ENCODE measurements at places on chromosomes 5 and 9.

GRCh38 chr9:127825319-127826051 is 22.8 kb downstream of the FPGS start:
- DNase-seq = no peak

DNA sequence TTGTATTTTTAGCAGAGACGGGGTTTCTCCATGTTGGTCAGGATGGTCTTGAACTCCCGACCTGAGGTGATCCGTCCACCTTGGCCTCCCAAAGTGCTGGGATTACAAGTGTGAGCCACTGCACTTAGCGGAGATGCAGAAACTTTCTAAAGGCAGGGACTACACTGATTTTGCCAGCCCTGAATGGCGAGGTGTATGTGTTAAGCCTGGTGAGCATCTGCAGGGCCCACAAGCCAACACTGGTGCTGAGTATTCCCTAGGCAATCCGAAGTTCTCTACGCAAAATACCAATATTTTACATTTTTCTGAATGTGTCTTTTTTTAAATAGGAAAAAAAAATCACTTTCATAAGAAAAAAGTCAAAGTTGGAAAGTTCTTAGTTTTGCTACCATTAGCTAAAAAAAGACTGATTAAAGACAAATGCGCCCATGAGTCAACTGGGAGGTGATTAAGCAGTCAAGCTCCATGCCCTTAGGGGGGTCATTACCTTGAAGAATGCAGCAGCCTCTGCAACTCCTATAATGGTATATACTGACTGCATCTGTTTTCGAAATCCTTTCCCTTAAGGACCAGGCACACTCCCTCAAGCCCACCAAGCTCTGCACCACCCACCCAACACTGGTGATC is 502.8 kb downstream of the BNC2 start:
- DNase-seq = no peak

GRCh38 chr9:134892820-134893420 is 12.3 kb downstream of the FCN2 start:
- DNase-seq = peak; percentile 8

GRCh38 chr5:9782826-9783560 is 152.8 kb upstream of the TAS2R1 start:
- no peak for DNase-seq

DNA sequence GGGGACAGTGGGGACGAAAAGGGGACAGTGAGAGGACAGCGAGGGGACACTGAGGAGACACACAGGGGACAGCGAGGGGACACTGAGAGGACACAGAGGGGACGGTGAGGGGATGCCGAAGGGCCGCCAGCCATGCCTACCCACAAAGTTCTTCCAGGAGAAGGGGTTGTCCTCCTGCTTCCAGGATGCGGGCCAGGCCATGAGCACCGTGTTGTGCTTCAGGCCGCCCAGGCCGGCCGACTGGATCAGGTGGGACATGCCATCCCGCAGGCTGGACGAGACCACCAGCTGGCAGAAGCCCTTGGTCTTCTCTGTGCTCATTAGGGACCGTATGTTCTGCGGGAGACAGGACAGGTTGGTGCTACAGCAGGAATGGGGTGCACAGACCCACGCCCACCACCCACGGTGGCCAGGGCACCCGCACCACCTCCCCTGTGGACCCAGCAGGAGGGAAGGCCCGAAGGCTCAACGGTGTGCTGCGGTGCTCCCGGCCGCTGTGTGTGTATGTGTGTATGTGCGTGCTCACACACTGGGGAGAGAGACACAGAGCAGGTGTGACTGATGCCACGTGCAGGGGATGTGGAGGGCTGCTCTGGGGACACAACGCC is 46.6 kb downstream of the SLC12A7 start:
- no peak for DNase-seq

DNA sequence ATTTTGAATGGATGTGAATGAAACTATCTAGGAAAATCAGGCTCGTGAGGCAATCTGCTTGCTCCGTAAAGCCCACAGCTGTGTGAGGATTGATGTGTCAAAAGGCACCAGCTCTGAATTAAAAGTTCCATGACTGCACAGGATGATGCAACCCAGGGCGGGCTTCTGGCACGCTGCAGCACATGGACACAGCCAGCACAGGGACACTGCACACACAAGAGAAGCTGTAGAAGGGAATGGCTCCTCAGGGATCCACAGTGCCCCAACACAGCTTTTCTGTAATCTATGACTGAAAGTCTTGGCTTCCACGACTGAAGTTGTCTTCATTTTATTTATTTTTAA is 151.0 kb downstream of the GCNT1 start:
- no peak for DNase-seq

GRCh38 chr5:350355-350754 is 28.8 kb downstream of the AHRR start:
- no peak for DNase-seq

GRCh38 chr9:109887079-109887478 is 107.1 kb downstream of the PALM2AKAP2 start:
- no peak for DNase-seq

- DNase-seq = no peak
Measured at GRCh38 chr5:156402387-156402921, 75.5 kb downstream of the SGCD start.

DNA sequence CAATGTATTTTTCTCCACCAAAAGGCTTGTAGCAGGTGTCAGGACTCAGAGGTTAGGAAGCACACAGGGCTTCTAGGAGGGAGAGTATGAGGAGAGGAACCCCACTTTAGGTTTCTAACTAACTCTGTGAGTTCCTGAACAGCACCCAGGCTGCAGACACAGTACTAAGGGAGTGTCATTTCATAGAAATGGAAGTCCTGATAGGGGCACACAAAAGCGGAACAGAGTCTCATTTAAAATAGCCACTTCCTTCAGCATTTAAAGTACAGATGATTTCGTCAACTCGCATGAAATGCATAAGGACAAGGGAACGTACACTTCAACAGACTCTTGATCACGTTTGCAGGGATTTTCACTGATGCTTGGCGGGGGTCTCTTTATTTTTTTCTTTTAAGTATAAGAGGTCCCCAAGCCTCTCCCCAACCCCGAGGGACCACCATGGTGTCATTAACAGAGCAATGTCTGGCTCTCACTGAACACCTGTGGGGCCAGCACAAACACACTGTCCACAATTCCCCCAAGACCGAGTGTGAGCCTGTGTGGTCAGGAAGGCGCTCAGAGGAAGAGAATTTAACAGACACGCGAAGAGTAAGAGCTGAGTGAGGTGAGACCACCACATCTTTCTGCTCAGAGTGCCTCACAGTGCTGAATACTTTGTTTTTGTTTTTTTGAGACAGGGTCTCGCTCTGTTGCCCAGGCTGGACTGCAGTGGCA is 82.3 kb downstream of the SECISBP2 start:
- no peak for DNase-seq

- DNase-seq = no peak
Measured at GRCh38 chr9:113587471-113588031, 124.0 kb downstream of the RGS3 start.

GRCh38 chr9:89364666-89365531 is 46.6 kb downstream of the SECISBP2 start:
- DNase-seq = no peak

DNA sequence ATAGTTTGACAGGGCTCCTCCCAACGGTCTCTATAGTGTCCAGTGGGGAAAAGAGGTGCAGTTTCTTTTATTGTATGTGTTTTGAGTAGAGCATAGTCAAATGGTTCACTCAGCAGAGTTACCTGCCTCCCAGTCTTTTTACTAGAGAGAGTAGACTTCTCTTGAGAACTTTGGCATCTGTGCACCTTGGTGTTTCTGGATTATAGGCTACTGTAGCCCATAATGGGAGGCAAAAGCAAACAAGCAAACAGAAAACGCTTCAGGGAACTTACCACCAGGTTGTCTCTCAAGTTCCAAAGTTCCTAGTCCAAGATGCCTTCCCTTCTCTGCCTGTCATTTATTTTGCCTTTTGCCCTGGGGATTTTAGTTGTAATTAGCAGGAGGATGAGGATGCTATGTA is 26.2 kb downstream of the INVS start:
- no peak for DNase-seq

DNA sequence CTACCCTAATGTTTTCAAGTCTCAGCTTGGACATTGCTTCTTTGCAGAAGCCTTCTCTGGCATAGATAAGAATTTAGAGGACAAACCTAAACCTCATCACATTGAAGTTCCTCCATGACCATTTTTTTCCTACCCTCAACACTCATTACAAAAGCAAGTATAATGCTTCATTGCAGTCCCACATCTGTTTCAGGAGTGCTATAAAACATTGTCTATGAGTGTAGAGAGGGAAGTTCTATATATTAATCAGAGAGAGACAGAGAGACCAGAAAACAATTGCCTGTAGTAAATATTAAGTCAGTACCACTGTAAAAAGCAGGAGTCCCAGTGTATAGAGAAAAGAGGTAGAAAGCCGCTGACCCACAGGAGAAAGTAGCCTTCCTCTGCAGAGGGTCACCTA is 149.7 kb downstream of the PRELID2 start:
- DNase-seq = no peak

- DNase-seq = no peak
Measured at GRCh38 chr5:71893451-71893850, 174.4 kb downstream of the CARTPT start.

GRCh38 chr9:93287593-93287992 is 103.7 kb downstream of the WNK2 start:
- DNase-seq = no peak

DNA sequence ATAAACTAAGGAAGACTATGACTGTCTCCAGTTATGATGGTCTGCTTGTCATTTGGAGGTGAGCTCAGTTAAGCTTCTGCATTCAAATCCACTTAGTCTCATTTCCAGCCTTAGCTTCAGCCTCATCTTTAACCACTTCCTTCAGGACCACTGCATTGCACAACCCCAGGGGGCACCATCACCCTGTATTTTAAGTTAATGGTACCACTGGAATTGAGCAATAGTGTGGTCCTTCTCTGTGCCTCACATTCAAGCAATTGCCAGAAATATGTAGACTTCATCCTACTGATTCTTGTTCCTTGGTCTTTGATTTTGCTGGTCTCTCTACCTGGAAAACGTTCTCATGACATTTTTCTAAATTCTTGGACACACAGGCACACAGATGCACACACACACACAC is 131.5 kb upstream of the PTPN3 start:
- DNase-seq = no peak

DNA sequence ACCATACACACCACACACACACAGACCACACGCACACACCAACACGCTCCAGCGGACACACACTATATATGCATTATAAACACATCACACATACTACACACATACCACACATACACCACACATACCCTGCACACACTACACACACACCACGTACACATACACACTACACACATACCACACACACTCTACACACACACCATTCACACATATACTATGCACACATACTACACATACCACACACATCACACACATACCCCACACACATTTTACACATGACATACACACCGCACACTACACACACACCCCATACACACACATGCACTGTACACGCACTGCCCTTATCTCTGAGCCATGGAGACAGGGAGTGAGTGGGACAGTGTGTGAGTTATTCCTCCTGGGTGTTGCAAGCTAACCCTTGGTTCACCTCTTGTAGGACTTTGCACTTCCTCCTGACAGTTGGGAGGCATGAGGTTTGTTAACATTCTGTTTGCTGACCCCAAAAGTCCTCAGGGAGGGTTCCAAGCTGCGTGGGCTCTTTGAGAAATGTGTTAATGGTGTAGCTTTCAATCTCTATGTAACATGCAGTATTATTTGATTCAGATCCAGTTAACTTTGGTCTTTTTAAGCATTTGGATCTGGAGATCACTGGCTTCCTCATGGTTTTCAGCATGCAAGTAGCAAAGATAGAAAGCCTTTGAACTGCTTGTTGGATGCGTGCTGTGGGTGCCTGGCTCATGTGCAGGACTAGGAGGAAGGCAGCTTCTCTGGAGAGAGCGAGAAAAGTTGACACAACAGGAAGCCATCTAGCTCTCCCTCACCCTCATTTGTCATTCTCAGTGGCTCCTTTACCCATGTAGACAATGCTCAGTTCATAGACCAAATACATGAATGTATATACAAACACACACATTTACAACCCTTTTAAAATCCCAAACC is 13.7 kb downstream of the IL31RA start:
- DNase-seq = no peak

DNA sequence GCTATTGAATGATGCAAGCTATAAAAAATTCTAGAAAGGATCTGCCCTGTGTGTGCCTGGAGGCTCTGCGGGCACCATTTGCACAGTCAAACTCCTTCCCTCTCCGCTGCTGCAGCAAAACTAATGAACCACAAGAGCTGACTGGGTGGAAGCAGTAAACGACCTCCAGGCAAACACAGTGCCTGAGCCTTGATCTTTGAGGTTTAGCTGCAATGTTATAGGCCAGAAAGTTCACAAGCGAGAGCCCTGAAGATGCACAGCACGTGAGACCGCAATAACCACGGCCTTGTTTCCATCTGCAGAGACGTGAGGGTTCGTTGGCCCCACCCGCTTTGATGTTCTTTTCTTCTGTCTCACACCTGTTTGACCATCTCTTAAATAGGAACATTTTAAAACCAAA is 69.2 kb upstream of the S1PR3 start:
- peak; percentile 76 for DNase-seq
